ENCODE measurements at places on chromosomes 5 and 9.

GRCh38 chr5:145511351-145511750 is 323.8 kb downstream of the PRELID2 start:
- DNase-seq = no peak

GRCh38 chr5:52746539-52746938 is 41.2 kb upstream of the ITGA1 start:
- DNase-seq = no peak

DNA sequence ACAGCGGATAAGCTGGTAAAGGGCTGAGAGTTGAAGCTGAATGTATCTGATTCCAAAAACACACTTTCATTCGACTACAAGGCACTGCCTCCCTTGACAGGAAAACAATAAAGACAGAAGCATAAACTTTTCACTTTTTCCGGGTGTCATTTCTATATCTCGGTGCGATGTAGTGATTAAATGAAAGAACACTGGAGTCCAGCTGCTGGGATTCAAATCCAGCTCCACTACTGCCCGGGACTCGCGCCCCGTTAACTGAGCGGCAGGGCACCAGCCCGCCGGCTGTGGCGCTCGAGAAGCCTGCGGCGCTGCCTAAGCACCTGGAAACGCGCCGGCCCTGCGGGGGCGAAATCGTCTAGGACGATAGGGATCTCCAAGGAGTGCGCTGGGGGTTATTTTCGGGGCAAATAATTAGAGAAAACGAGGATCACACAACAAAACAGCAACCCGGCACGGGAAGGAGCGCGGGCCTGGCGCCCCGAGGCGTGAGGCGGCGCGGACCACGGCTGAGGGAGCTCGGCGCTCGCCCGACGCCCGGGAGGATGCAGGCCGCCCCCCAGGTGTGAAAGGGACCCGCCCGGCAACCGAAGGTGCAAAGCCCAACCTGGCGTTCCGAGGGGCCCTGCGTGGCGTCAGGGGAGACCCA is 837 bp downstream of the UIMC1 start:
- DNase-seq = peak; percentile 45

DNA sequence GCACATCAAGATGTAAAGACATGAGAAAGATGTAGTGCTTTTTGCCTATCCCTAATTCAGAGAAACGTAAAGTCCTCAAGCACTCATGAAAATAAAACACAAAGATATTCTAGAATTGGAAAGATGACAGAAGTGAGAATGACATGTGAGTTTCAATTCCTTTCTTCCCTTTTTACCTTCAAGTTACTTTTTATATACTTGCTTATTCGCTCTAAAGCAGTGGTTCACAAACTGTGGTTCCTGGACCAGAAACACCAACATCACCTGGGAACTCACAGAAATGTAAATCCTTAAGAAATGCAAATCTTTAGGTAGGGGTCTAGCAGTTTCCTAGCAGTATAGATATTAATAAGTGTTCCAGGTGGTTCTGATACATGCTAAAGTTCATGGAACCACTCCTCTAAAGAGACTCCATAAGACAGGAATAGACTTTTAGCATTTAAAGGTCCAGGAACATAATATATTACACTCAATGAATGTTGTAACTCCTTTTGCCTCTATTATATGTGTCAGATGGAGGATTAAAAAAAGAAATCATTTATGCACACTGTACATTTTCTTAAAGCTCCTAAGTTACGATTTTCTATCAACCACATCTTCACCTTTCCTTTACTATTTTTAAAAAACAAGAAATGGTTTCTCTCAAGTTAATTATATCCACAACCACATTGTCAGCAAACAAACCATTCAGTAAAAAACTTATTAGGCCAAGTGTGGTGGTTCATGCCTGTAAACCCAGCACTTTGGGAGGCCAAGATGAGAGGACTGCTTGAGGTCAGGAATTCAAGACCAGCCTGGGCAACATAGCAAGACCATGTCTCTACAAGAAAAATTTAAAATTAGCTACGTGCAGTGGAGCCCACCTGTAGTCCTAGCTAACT is 39.9 kb downstream of the ERP44 start:
- DNase-seq = no peak

GRCh38 chr5:109318455-109319108 is 91.2 kb downstream of the PJA2 start:
- no peak for DNase-seq

DNA sequence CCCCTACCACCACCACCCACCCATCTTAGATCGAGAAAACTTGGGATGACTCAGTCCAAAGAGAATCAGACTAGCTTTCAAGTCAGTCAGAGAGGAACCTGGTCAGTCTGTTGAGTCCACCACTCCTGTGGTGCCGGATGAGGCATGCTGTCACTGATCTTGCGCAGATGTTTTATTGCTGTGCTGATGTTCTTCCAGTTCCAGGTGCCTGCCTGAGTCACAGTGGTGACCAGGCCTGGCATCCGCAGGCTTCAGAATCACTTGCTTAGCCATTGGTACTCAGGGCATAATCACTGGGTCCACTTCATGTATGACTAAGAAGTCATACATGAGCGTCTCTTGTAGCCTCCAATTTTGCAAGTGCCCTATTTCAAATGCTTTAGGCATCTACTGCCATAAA is 114.1 kb downstream of the MUSK start:
- no peak for DNase-seq

DNA sequence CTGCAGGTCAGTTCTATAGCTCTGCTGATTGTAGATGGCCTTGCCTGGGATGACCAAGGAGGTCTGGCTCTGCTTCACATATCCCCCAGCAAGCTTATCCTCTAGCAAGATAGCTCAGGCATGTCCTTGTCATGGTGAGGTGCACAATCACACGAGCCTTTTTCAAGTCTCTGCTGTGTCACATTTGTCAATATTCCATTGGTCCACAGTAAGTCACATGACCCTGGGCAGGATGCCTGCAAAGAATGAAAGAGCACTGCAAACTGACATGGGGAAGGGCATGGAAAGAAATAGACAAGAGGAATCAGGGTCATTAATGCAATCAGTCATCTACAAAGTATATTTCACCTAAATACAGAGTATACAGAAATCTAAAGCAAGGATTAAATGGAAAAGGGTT is 142.0 kb downstream of the RORB start:
- no peak for DNase-seq

DNA sequence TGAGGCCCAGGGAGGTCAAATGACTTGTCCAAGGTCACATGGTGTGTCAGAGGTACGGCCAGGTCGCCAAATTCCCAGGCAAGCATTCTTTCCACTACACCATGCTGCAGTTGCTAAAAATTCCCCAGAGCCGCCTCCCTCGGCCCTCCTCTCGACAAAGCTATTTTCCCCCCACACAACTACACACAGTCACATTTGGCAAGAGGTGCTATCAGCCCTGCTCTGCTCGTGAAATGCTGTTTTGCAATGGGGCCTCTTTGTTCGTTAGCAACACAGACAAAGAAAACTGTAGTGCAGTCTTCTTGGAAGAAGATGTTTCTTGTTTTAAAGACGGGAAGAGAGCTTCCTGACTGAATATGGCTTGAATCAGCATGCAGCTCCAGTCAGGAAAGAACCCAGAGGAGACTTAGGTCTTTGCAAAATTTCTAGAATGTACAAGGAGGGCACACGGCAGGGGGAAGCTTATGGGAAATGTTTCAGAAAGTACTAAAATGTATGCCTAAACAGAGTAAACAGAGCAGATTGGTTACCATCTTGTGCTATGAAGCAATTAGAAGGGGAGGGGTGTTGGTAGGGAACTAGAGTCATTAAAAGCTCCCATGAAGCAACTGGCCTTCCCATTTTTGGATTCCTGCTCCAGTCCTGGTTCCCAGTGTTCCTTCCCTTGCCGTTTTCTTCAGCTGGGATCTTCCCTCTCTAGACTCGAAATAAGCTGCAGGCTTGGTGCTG is 14.2 kb downstream of the SLIT3 start:
- DNase-seq = no peak

DNA sequence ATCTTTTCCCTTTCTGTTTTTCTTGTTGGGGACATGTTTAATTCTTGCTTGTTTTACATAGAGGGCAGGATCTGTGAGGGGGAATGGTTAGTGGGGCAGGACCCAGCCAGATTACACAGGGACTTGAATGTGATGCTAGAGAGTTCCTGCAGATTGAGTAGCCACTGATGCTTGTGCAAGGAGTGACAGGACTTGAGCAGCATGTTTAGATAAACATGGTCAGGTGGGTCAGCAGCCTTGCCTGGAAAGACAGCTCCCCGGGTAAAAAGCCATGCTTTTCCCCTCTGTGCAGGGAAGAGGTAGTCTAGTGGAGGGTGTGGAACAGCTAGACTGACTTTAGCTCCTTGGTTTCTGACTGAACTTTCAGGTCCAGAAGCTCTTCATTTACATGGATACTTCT is 261.2 kb downstream of the AOPEP start:
- DNase-seq = no peak

GRCh38 chr5:158268286-158268685 is 409.3 kb upstream of the CLINT1 start:
- no peak for DNase-seq

DNA sequence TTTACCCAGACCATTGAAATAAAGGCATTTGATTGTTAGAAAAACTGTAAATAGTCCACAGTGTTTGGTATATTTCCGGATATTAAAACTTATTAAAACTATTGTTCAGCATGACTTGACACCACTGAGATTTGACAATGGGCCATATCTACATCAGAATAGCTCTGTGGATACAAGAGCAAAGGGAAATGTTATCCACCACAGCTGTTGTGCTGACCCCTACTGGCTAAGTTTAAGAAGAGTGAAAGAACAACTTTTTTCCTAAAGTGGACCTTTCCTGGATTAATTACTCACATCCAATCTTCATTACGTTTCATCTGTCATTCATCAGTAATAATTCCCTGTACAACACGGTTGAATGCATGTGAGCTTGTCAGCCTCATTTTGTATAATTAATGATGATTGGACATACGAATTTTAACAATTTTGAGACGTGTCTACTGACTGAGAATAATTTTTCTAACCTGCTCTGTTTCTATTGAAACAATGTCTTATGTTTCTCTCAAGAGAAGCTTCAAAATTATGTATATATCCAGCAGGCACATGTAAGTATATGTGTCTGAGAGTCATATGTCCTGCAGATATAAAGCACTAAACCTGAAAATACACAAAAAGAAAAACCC is 1952.6 kb downstream of the MAT2B start:
- DNase-seq = no peak

- no peak for DNase-seq
Observed at GRCh38 chr9:85639675-85640186, 102.0 kb downstream of the AGTPBP1 start.

DNA sequence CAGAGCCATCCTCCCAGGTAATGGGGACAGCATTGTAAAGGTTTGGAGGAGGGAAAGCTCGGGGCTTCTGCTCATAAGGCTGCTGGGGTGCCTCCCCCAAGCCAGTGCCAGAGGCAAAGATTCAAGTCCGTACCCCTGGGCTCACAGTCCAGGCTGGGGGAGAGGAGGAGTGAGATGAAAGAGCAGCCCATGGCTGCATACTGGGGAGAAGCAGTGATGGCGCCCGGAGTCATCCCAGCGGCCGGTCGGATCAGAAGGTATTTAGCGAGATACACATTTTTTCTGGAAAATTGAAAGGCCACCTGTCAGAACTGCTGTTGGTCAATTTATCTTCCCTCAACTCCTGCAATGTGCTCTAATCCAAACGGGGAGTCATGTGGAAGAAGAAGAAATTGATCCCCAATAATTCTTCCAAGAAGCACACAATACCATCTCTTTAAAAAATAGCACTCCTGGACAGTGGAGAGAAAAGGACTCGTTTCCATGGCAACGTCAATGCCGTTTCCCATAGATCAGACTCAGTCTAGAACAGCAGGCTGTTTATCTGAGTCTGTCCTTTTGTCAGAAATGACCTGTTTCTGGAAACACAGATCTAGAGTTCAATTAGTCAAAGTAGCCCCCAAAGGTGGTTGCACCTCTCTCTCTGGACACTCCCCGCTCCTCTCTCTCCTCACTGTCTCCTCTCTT is 65.9 kb downstream of the NSG2 start:
- DNase-seq = no peak

DNA sequence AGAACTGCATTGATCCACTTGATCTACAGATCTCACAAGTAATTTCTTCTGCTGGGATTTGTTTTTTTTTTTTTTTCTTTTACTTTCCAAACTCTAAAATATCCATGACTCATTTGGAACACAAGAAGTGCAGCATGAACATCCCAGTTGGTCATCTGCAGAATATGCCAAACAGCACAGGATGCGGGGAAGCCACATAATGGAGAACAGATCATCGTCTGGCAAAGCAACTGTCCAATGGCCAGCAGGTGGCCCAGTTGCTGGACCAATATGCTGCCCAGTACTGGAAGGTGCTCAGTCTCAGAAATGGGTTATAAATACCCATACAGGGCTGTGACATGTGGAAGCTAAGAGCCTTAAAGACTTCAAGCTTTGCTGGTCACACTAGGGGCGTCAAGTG is 221.3 kb upstream of the TAS2R1 start:
- DNase-seq = no peak

GRCh38 chr9:76459694-76460635 is 983 bp downstream of the GCNT1 start:
- DNase-seq = no peak

- no peak for DNase-seq
Observed at GRCh38 chr9:137147091-137147792, 8.3 kb downstream of the GRIN1 start.

- no peak for DNase-seq
Observed at GRCh38 chr9:112029921-112030444, 133.4 kb downstream of the UGCG start.

DNA sequence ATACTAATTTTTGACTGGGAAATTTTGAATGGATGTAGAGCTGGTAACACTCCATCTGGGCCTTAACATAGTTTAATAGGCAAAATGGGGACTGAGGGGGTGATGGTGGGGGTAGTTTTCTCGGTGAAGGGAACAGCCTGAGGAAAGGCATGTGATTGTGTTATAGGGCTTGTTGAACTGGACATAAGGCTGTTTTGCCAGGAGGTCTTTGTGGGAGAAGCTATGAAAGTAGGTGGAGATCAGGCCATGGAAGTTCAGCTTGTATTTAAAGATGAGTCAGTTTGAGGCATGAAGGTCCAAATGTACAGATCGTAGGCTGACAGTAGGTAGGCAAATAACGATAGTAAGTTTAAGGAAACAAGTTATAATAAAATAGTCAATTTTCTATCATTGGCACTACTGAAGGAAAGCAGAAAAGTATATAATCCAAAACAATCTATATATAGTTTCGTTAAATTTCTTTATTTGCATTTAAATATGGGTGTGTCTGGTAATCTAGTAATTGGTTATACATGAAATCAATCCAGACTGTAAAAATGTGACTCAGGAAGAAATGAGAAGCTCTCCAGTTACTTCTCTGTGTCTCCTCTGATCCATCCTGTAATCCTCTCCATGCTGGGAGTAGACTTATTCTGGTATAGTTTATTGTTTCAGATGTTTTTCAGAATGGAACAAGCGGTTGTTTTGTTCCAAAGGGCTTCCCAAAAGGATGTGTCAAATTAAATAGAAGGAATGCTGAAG is 2.8 kb downstream of the CSNK1G3 start:
- DNase-seq = no peak

DNA sequence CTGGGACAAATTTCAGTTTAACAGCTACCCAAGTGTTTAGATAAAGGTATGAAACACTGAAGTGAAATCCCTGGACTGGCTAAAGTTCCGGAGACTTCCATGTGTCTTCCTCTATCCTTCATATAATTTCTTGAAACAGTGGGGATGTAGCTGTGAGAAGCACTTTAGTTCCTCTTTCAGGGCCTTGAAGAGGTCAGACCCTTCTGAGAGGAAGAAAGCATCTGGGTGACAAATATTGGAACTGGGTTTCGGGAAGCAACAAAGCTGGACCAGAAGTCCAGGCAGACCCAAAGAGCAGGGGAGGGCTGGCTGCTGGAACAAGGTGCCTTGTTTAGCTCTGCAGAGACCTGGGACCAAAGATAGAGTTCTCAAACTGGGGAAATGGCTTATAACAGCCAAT is 75.4 kb upstream of the ZFAND5 start:
- no peak for DNase-seq

- DNase-seq = no peak
Observed at GRCh38 chr5:118236108-118236849, 752.1 kb downstream of the DTWD2 start.
